ENCODE measurements at places on chromosomes 1 and 21.

- no peak for DNase-seq
Observed at GRCh38 chr1:64890699-64891447, 75.5 kb downstream of the JAK1 start.

- no peak for DNase-seq
Observed at GRCh38 chr1:154923695-154924094, 12.8 kb downstream of the PMVK start.

GRCh38 chr1:201778279-201779065, 50.5 kb upstream of the IPO9 start:
- no peak for DNase-seq

DNA sequence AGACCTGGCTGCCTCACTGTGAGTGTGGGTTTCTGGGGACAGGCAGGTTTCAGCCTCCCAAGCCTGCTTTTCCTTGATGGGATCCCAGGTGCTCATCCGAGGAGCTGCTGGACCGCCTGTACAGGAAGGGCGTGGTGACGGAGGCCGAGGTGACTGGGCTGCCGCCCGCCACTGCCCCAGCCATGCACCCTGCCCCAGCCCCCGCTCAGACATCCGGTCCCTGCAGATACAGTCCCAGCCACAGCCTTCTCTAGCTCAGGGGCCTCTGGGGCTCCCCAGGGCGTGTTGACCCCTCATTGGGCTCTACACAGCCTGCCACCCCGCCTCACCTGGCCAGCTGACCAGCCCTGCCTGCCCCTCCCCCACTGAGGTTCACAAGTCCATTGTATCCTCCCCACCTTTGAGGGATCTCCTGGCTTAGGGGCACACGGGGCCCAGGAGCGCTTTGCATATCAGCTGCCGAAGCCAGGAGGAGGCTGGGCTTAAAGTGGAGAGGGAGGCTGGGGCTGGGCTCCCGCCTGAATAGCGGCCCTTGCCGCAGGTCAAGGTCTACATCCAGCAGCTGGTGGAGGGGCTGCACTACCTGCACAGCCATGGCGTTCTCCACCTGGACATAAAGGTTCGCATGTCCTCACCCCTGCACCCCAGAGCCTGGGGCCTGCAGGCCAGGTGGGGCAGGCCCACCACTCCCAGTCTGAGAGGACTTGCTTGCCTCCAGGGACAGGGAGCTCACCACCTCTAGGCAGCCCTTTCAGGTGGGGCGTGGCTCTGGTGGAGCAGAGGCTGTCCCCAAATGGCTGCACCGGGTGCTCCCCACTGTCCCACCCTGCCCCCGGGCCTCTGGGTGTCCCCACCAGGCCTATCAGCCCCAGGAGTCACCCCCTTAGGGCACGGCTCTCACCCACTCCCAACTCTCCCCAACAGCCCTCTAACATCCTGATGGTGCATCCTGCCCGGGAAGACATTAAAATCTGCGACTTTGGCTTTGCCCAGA, 38.5 kb downstream of the TRIM11 start:
- DNase-seq = no peak

DNA sequence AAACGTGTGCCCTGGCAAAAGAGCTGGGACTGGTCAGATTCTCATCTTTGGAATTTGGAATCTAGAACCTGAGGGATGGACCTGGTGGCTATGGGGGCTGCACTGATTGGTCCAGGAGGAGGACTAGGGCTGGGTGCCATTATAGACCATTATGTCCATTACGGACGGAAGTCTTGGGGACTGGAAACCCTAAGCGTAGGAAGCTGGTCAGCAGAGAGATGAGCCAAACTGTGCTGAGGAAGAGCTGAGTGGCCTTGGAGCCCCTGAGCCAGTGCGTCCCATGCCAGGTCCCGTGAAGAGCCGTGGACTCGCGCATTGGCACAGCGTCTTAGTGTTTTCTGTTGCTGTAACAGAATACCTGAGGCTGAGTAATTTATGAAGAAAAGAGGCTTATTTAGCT, 10.0 kb downstream of the MRAP start:
- DNase-seq = no peak

GRCh38 chr1:239386453-239387303, at the start of gene CHRM3:
TSS of gene CHRM3 (plus strand) at chr1:239386568. CDS start at chr1:239907452, 520,884 bp downstream.
- peak; percentile 77 for DNase-seq

GRCh38 chr1:55334160-55334559, 119.0 kb upstream of the USP24 start:
- no peak for DNase-seq

- no peak for DNase-seq
Observed at GRCh38 chr1:219347921-219348391, 174.3 kb downstream of the LYPLAL1 start.

DNA sequence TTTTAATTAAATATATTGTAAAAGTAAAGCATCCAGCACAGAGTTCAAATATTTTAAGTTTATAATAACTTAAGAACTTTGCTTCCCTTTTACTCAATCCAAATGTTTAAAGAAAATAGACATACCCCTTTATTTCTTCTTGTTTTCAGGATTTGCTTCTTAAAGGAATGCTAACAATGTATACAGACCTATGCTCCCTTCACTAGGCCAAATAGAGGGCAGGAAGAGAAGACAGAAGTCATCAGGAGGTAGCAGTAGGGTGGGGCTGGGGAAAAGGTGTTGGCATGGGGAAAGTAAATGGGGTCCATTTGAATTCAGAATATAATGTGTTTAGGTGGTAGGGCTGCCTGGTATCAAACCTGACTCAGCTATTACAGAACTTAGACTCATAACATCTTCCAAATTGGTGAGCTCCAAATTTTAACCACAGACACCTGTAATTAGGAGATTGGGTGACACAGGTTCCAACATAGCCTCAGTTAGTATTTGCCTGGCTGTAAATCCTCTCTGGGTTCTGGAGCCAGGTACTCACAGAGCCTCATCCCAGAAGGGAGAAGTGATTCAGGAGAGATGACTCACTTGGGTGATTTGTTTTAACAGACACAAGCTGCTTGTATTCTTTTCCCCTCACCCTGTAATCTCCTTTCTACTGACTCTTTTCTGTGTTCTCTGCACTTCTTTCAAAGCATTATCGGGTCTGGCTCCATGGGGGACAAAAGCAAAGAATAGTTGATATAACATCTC, 60.1 kb upstream of the DUSP10 start:
- peak; percentile 14 for DNase-seq
